Effector memory CD4-positive, alpha-beta T cell (primary cell): ENCODE measurements at places on chromosomes 6 and 20.

DNA sequence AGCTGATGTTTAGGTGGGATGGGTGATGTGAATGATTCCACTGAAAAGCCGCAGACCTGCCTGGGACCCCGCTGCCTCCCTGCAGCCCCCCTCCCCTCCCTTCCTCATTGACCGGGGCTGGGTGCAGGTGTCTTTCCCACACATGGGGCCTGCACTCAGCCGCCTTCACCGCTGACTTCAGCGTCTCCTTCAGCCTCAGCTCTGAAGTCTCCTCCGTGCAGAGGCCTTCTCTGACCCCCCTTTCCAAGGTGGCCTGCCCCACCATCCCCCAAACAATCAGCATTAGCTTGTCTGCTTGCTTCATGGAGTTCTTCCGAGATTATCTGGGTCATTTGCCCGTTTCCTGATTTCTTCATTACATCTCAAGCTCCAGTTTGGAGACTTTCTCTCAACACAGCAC lies 140.7 kb downstream of the SMOC2 start:
- DNase-seq, result no peak

DNA sequence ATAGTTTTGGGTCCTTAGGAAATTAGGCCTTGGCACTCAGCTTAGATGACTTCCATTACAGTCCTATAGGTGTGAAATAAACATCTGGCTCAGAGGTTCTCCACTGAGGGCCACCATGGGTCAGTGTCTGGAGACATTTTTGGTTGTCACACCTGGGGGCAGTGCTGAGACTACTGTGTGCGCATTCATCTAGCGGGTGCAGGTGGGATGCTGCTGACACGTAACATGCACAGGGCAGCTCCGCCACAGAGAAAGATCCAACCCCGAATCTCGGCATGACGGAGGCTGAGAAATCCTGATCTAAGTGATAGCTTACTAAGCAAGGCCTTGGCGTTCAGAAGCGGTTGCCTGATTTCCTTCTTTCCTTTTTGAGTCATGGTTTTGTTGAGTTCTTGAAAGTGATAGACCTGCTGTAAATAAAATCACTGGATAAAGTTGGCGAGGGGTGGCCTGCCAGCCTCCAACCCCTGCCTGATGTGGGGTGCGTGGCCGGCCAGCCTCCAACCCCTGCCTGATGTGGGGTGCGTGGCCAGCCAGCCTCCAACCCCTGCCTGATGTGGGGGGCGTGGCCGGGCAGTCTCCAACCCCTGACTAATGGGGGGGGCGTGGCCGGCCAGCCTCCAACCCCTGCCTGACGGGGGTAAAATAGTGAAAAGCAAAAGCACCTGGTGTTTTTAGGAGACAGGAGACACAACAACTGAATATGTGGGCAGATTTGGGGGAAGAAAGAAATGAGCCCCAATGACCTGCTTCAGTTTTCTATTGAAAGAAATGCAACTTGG lies 158.1 kb downstream of the CDH26 start:
- no peak for DNase-seq

GRCh38 chr6:81802356-81802755 lies 49.9 kb upstream of the TENT5A start:
- no peak for DNase-seq

- DNase-seq, result no peak
Measured at GRCh38 chr20:19789446-19789845, 31.4 kb downstream of the RIN2 start.

GRCh38 chr6:90387826-90388225 lies 91.2 kb upstream of the BACH2 start:
- DNase-seq, result no peak

GRCh38 chr6:599576-600448 lies 57.1 kb downstream of the HUS1B start:
- no peak for DNase-seq

- no peak for DNase-seq
Measured at GRCh38 chr20:13022401-13023155, 13.8 kb downstream of the SPTLC3 start.

DNA sequence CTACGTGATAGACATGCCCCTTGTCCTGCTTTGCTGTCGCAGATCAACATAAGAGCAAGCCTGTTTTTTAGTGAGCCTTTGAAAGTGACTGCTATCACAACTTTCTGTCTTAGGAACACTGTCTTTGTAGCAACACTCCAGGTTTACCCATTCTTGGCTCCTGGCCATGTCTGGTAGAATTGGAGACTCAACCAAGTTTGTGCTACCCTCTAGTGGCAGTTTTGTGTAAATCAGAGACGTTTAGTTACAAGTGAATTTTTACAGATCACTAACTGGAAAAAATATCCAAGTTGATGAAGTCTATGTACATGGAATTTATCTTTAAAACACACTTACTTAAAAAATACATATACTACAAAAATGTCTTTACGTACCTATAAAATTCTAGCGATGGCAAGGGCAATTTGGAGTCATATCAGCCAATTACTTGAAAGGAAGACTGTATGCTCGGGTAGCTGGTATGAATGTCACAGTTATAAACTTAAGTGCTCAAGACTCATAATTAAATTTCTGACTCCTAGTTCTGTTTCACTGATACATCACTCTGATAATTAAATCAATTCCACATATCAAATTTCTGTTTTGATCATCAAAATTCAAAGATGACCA lies 101.4 kb downstream of the ADGB start:
- DNase-seq, result no peak

DNA sequence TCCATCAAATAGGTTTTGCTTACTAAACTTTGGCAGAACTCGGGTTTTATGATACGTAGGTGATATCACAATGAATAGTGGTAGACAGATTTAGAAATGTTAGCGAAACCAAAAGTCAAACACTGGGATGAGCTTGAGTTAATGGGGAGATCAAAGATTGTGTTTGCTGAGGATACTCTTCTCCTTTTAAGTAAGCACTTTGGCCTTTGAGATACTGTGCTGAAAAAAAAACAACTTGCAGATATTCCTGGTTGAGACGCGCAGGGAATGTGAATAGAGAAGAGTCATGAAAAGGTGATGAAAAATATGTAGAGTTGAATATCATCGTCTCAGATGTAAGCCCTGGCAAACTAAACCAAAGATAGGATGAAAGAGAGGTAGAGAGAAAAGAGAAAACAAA lies 48.3 kb downstream of the TRMT11 start:
- DNase-seq, result no peak

DNA sequence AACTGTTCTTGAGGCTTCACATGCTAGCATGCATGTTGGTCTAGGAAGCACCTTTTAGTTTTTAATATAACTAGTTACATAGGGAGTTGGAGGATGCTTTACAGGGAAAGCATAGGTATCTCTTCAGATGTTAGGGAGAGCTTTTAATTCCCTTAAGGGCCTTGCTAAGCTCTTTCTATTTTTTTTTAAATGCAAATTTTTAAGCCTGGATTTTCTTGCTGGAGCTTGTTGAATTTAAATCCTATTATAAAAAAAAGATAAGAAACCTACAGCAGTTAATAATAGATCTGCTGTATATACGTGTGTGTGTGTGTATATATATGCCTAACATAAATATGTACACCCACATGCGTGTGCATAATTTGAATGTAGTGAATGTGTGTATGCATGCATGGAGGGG lies 79.0 kb downstream of the FIG4 start:
- DNase-seq, result no peak

- DNase-seq, result no peak
Measured at GRCh38 chr6:123908797-123909196, 105.1 kb downstream of the NKAIN2 start.

DNA sequence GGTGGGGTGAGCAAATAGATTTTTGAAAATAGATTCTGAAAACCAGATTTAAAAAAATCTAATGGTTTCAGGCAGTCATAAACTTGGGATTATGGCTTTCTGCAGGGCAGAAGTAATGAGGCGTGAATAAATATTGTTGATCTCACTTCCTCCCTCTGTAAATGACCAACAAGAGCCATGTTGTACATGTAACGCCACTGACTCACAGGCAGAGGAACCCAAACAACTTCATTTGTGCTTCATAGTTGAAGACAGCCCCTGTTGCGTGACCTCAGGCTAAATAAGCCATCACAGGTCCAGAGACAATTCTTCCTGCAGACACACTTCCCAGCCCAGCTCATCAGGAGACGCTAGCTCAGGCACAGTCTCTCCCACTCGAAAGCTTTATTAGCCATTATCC lies 59.1 kb upstream of the F13A1 start:
- DNase-seq, result no peak

- DNase-seq, result no peak
Measured at GRCh38 chr6:108174371-108175175, 8.8 kb downstream of the NR2E1 start.

GRCh38 chr20:46283426-46284039 lies 24.8 kb downstream of the CDH22 start:
- no peak for DNase-seq

DNA sequence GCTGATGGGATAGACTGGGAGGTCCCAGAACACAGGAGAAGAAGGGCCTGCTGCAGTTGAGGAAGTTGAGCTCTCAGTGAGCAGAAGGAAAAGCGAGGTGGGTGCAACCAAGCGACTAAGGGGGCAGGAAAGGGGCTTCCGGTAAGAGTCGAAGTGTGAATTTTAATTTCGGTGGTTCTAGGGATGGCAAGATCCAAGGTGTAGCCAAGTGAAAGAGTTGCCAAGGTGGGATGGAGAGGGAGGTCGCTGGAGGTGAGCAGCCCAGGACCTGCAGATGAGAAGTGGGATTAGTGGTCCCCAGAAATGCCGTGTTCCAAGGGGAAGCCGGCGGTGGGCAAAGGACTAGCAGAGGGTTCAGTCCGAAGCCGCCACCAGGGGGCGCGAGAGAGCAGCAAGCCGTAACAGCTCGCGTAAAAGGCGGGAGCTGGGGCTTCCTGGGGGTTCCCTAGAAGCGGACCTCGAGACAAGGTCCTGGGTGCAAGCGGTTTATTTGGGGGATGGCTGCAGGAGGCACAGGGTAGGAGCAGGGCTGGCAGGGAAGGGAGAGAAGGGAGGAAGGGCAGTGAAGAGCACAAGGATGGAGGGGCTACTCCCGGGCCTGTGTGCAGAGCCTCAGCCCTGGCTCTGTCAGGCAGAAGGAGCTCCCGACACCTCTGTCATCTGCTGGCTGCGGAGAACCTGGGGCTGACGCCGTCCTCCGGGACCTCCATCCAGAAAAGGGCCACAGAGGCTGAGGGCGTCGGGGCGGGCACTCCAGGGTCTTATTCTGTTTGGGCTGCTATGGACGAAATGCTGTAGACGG lies 103.6 kb downstream of the PAX1 start:
- no peak for DNase-seq

- DNase-seq, result no peak
Measured at GRCh38 chr6:118277631-118278030, 270.5 kb upstream of the PLN start.

DNA sequence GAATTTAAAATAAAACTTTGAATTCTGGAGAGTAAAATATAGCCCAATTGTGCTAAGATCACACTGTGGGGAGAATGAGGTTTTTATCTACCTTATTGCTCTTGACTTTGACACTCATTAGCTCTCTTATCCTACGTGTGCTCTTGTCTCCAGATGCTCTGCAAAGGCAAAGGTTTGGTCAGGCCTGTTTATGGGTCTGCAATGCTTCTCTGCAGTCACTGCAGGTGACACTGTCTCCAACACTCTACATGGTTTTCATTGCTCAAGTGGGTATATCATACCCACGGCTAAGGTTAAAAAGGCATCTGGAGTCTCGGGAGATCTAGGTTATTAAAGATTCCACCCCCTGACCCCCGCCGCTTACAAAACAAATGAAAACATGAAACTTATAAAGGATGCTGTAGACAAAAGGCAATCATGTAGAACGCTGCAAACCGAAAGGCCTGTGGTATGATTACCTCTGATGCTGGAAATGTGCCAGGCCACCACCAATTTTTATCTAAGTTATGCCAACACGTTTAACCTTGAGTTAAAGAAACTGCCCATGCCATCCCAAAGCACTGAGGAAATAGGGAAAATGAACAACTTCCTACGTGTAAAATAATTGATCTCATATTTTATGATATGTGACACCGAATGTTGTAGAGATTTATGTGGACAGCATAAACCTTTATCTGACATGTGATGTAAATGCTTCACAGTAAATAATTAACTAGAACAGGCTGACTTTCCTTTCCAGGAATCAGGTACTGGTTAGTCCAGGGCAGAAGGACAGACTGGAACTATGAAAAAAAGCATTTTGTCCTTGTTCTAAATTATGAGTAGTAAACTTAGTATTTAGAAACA lies 238.2 kb upstream of the NOX3 start:
- DNase-seq, result no peak

DNA sequence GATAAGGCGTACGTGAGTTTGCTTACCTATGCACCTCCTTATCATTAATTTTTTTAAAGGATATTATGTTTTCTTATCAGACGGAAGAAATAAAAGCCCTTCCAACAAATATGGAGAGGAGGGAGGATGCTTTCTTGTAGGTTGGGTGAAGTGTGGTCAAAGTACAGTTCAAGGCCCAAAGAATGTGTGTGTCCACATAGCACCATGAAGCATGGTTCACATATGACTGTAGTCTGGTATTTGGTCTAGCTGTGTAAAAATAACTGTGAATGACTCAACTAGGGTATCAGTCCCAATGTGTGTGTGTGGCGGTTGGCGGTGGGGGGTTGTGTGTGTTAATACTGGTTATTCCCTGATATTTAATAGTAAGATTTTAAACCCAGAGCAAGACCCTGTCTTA lies 212.7 kb downstream of the TMEM242 start:
- no peak for DNase-seq

DNA sequence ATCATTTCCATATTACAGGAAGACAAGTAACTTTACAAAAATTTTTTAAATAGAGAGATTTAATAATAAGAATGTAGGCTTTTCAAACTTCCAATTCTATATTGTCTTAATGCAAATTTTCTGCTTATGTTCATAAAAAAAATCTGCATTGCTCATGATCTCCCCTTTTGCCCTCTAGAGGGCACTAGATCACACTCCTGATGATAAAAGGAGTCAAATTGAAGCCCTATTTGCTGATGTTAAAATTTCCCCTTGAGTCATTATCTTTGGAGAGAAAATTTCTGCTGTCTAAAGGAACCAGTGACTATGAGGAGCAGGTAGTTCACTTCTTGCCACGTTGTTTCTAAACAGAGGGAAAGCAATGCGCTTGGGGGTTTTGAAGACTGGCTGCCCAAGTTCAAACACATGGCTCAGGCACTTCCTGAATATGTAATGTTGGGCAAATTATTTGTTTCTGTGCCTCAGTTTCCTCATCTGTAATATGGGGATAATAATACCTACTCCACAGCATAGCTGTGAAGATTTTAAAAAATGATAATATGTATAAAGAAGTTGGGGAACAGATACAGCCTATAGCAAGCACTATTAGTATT lies 874.2 kb downstream of the TFAP2A start:
- no peak for DNase-seq

- DNase-seq, result no peak
Measured at GRCh38 chr20:2006452-2007361, 12.8 kb upstream of the PDYN start.
